Smooth muscle cell of the coronary artery (primary cell): ENCODE measurements at places on chromosomes 1 and 21. TPM values are rescaled to one million over a fixed set of nuclear protein-coding genes. Genes with fewer than 3 reads are reported as not detected.

The KIF26B gene
- 4.4 and 10.6 TPM in 2 replicates for total RNA-seq

The HEYL gene
- total RNA-seq: 0.23 TPM in 2 replicates

The VAMP4 gene
- total RNA-seq: 3.5 and 4.9 TPM in 2 replicates

The SLC35F3 gene
- total RNA-seq: not detected in 2 replicates

The IGSF5 gene
- total RNA-seq: not detected in 2 replicates

The OLIG2 gene
- not detected in 2 replicates for total RNA-seq

The PUM1 gene
- 47.7 and 101 TPM in 2 replicates for total RNA-seq

The FHAD1 gene
- total RNA-seq: 0.35 TPM in 1 of 2 replicates, not detected in the other

The FNDC5 gene
- total RNA-seq: 2.0 and 8.7 TPM in 2 replicates

The LDLRAD1 gene
- not detected in 2 replicates for total RNA-seq

The ATAD3C gene
- total RNA-seq: under 0.01 and 0.15 TPM in 2 replicates

The ITLN2 gene
- total RNA-seq: 0.82 and 1.5 TPM in 2 replicates

The VANGL2 gene
- 1.7 TPM in 1 of 2 replicates, not detected in the other for total RNA-seq

The SDE2 gene
- total RNA-seq: 11.2 and 22.8 TPM in 2 replicates

The TTLL10 gene
- total RNA-seq: not detected in 2 replicates

The LCA5L gene
- 0.35 and 0.75 TPM in 2 replicates for total RNA-seq

The FAM72D gene
- 0.68 TPM in 1 of 2 replicates, not detected in the other for total RNA-seq

The VSIG8 gene
- total RNA-seq: 0.08 TPM in 1 of 2 replicates, not detected in the other

The CELA3B gene
- total RNA-seq: not detected in 2 replicates

The PLA2G2F gene
- not detected in 2 replicates for total RNA-seq

The PPT1 gene
- 22.8 and 34.7 TPM in 2 replicates for total RNA-seq

The SLC9C2 gene
- under 0.01 TPM in 1 of 2 replicates, not detected in the other for total RNA-seq

The ATP1A4 gene
- not detected in 2 replicates for total RNA-seq

The PRCC gene
- total RNA-seq: 3.7 and 9.8 TPM in 2 replicates

The PRRX1 gene
- total RNA-seq: 139 and 167 TPM in 2 replicates

The PRKAB2 gene
- total RNA-seq: 8.1 and 17.1 TPM in 2 replicates

The IL23R gene
- not detected in 2 replicates for total RNA-seq

The PDPN gene
- total RNA-seq: 0.23 and 51.0 TPM in 2 replicates

The THEM5 gene
- not detected in 2 replicates for total RNA-seq

The FCGR3A gene
- total RNA-seq: not detected in 2 replicates

The GUCA2B gene
- not detected in 2 replicates for total RNA-seq

The RHBG gene
- not detected in 2 replicates for total RNA-seq

The NPHP4 gene
- total RNA-seq: 3.8 and 4.7 TPM in 2 replicates

The OR2L5 gene
- total RNA-seq: not detected in 2 replicates

The LCE2C gene
- total RNA-seq: not detected in 2 replicates

The MPL gene
- not detected in 2 replicates for total RNA-seq

The NUDT4B gene
- 8.4 and 17.3 TPM in 2 replicates for total RNA-seq

The NID1 gene
- total RNA-seq: 52.3 and 73.8 TPM in 2 replicates

The IQGAP3 gene
- total RNA-seq: 0.47 and 4.9 TPM in 2 replicates

The RIPK4 gene
- total RNA-seq: 0.23 and 11.1 TPM in 2 replicates

The CELF3 gene
- total RNA-seq: not detected in 2 replicates

The LRRC38 gene
- total RNA-seq: 0.12 and 0.38 TPM in 2 replicates

The KLHDC9 gene
- total RNA-seq: 0.23 and 1.5 TPM in 2 replicates

The NR1I3 gene
- not detected in 2 replicates for total RNA-seq

The PLA2G2C gene
- not detected in 2 replicates for total RNA-seq

The LCE3E gene
- not detected in 2 replicates for total RNA-seq
